ENCODE measurements at places on chromosomes 12 and 14. TPM values are rescaled to one million over a fixed set of nuclear protein-coding genes. Genes with fewer than 3 reads are reported as not detected.

The LRRC10 gene
- not detected for total RNA-seq

The MYH6 gene
- not detected for total RNA-seq

- no peak for DNase-seq
Measured at GRCh38 chr12:79373896-79374499, 316.8 kb downstream of the PAWR start.

DNA sequence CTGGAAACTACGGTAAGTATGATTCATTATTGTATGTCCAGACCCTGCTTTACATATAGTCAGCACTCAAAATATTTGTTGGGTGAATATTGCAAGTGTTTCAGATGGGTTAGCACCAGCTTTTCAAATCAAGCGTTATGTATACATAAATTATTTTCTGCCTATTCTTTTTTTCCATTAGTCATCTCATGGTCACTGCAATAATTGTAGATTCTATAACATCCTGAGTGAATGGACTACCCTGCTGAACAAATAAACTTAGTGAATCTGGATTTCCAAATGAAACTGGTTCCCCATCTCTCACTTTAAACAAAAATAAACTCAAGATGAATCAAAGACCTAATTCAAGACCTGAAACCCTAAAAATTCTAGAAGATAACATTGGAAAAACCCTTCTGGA, 152.3 kb downstream of the DIO2 start:
- DNase-seq, result no peak

Measured in pulmonary artery endothelial cell (primary cell).